ENCODE measurements at places on chromosomes 7 and 10.

- no peak for DNase-seq
Observed at GRCh38 chr10:131726076-131726880, 174.5 kb upstream of the PPP2R2D start.

DNA sequence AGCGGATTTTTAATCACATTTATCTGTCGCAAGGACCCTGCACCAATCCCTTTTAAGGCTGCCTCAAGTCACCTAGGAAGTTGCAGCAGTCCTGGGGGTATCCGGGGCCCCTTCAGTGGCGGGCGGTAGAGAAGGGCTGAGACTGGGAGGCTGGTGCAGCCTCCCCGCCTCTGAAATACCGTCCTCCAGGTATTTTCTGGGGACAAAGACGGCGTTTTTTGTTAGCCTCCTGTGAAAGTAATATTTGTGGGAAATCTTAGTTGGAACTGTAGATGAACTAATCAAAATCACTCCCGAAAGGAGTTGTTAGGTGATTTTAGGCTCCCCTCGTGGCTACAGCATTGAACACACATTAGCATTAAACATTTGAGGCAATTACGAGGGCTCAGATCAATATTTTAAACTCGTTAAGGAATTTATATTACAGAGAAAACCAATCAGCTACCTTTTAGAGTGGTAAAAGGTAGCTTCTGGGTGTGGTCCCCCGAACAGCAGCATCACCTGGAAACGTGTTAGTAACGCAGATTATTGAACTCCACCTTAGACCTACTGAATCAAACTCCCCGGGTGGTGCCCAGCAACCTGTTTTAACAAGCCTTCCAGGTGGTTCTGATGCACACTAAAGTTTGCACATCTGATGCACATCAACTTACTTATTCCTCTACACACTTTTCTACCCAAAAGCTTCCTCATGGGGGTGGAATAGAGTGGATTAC lies 530 bp upstream of the ANXA7 start:
- peak; percentile 3 for DNase-seq

DNA sequence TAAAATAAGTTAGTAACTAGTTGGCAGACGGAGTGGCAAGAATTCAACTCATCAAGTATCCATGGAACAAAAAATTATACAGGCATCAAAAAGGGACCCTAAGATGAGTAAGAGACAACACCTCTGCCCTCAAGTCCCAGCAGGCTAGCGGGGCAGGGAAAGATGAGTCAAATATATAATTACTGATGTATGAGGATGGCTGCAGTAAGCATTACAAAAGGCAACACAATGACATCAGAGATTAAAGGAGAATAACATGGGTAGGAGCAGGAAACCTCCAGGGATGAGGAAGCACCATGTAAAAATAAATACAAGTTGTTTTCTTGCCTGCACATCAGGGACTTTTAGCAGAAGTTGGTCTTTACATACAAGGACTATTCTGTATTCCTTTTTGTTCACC lies 49.4 kb downstream of the SCRN1 start:
- DNase-seq: no peak

- no peak for DNase-seq
Observed at GRCh38 chr10:76210211-76210610, 778.8 kb downstream of the LRMDA start.

GRCh38 chr7:155809332-155809946 lies 2.8 kb downstream of the SHH start:
- no peak for DNase-seq

- DNase-seq: no peak
Observed at GRCh38 chr7:70719125-70719524, 412.8 kb upstream of the GALNT17 start.

DNA sequence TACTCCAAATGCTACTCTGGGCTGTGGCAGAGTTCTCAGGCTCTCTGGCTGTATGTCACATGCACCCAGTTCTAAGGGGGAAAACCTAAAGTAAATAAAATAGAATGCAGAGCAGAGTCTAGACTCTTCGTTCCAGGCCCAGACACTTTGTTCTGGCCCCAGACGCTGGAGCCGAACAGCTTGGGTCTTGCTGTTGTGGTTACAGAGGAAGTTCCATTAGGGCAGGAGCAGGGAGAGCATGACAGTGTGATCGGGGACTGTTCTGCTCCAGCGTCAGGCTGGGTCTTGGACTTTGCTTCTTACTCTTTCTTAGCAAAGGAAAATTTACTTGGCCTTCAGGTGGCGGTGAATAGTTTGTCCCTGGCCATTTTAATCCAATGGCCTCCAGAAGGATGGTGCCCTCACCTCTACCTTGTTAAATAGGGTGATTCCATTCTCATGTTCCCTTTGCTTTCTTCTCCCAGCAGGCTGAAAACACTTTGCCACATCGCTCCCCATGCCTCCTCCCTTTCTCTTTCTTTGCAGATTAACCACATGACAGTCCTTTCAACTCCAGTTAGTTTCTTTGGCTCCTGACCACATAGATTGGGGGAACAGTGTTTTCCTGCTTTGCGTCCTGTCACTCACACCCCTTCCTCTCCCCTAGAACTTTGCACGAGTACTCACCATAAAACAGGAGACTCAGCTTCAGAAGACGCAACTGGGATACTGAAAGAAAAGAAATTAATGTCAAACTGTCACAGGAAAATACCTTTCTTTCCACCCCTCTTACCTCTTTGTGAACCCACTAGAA lies 730.8 kb downstream of the SUGCT start:
- DNase-seq: no peak

- peak; percentile 9 for DNase-seq
Observed at GRCh38 chr7:30906515-30907240, 5.0 kb upstream of the AQP1 start.

- DNase-seq: no peak
Observed at GRCh38 chr10:336247-336646, 201.0 kb downstream of the ZMYND11 start.

- DNase-seq: peak; percentile 31
Observed at GRCh38 chr7:21497072-21497471, 45.8 kb upstream of the DNAH11 start.

GRCh38 chr7:36945612-36946400 lies 221.5 kb upstream of the AOAH start:
- no peak for DNase-seq

GRCh38 chr7:157775021-157775559 lies 438.3 kb downstream of the DNAJB6 start:
- no peak for DNase-seq

DNA sequence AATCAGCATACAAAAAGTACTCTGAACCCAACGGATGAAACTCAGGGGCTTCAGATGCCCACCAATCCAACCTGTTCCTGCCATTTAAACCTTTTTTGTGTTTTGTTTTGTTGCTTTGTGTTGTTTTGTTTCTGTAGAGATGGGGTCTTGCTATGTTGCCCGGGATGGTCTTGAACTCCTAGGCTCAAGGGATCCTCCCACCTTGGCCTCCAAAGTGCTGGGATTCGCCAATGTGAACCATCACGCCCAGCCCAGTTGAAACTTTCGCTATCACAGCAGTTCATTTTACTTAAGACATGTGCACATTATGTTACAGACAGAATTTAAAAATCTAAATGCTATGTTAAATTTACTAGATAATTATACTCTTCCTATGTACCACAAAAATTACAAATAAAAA lies 101.6 kb downstream of the SKIDA1 start:
- DNase-seq: no peak

GRCh38 chr10:88828310-88828709 lies 23.3 kb downstream of the ANKRD22 start:
- DNase-seq: peak; percentile 28

DNA sequence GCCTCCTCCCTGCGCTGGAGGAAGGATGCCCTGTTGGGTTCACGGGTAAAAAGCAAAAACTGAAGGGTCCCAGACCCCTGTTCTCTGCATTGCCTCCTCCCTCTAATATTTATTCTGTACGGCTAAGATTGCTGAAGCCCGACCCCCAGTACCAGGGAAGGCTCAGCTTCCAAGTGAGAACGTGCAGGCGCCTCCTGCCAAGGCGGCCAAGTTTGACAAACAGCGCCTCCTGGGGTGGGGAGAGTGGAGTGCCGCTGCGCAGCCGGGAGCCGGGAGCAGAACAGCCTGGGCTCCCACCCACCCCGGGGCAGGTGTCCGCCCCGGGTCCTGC lies 4.7 kb upstream of the EBF3 start:
- peak; percentile 29 for DNase-seq

DNA sequence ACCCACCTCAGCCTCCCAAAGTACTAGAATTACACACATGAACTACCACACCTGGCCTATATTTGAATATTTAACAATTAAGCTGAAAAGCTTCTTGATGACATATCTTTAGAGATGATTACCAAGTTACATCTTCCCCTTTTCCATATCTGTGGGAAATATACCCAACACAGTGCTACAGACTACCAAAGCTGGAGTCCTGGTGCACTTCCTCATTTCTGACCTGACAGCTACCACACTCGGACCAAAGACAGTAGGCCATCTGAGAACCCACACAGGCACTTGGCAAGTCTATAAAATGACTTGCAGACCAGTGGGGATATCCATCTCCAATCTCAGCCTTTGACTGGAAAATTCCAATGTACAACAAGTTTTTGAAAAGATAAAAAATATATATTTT lies 270.4 kb upstream of the KLF14 start:
- no peak for DNase-seq

DNA sequence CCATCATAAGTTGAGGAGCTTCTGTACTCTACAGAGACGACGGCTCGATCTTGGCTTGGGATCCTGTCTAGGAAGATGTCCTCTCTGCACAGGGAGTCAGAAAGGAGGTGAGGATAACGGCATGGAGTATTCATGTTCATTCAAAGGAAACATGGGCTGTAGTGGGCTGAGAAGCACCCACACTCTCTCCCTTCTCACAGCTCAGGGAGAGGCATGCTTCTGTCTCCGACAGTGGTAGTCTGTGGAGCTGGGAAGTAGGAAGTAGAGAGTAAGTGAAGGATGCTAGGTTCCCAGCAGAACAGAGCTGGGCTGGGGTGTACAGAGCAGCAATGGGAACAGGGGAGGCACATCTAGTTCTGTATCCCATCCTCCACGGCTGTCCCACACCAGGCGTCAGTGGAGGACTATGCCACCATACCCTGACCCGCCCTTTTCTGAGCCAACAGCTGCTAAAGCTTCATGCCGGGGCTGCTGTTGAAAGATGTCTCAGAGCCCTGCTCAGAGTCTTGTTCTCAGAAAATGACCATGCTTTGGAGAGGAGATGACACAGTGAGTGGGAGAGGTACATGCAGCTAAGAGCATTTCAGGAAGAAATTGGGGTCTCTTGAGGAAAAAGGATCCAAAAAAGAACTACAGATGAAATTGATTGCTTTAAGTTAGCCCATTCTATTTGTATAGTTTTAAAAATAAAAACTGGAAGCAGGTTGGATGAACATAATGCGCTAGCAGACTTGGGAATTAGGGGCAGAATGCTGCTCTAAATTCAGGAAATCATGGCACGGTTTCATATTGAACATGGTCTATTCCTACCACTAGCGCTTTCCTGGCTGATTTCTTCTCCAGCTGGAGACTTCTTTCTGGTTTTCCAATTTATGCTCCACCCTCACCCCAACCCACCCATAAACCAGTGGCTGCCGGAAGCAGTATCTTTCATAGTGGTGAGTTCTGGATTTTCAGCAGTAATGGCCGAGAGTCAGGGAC lies 138.6 kb downstream of the CHN2 start:
- no peak for DNase-seq

GRCh38 chr10:73339436-73339835 lies 19.2 kb downstream of the CFAP70 start:
- DNase-seq: no peak

GRCh38 chr7:47349401-47349800 lies 232.5 kb downstream of the TNS3 start:
- no peak for DNase-seq

GRCh38 chr10:91286572-91286971 lies 66.1 kb downstream of the PCGF5 start:
- DNase-seq: no peak

- DNase-seq: peak; percentile 42
Observed at GRCh38 chr7:94655126-94655847, 646 bp downstream of the SGCE start.

DNA sequence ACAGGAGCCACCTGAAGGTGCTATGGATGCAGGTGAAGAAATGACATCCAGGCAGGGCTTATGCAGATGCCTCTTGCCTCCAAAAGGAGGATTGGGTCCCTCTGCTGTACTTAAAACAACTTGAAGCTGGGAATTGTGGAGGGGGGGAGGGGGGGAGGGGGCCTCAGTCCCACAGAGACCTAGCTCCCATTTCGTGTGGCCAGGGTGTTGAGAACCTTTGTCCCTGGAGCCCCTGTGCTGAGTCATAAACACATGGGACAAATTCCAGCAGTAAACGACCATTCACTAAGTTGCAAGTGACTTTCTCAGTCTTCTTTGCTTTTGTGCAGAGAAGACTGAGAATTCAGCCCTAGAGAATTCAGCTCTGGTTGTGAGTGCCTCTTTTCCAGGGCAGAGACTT lies 96.5 kb upstream of the PODXL start:
- DNase-seq: no peak

GRCh38 chr10:77801474-77802161 lies 124.9 kb downstream of the DLG5 start:
- peak; percentile 59 for DNase-seq

DNA sequence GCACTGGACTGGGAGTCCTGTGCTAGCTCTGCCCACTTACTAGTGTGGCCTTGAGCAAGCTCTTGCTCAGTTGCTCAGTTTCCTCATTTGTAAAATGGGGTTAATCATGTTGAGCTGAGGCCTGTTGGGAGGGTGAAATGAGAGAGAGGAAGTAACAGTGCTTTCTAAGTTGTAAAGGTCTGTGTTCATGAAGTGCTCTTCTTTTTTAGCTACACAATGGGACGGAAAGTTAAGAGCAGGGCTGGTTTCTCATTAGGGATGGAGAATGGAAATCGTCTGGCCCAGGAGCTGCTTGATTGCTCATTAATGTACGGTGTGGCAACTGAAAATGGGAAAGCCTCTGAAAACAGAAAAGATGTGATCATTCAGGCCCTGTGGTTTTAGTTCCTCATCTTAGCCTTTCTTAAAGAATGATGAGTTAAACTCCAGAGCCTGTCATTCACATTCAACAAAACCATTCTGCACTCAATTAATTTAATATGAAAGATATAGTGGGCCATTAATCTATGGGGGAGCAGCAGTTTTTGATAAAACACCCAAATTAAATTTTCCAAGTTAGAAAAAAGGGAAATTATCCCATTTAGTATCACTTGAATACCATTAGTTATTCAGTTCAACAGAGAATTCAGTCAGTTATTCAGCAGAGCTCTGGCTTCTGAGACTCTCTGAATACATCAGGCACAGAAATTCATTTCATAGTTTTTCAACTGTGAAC lies 60.5 kb downstream of the SH2D4B start:
- DNase-seq: no peak

- peak; percentile 64 for DNase-seq
Observed at GRCh38 chr7:157318015-157318706, 18.6 kb upstream of the DNAJB6 start.

DNA sequence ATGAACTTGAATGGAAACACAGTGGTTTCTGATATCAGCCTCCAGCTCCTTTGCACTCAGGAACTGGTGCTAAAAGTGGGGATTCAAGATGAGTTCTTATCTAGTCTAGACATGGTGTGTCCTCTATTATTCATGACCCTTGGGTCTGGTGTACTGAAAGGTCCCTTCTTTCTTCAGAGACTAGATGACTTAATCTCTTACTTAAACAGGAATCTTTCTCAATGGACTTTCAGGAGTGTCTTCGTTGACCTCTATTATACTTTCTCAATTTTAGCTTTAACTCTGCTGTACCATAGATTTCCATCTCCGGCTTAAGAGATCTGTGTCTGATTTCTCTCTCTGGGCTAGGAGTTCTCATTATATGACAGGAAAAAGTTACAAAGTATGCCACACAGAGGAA lies 83.5 kb upstream of the INHBA start:
- no peak for DNase-seq

- DNase-seq: no peak
Observed at GRCh38 chr7:130598056-130598455, 70.5 kb downstream of the COPG2 start.
